GM23248 (cell line): ENCODE measurements at places on chromosomes 3 and 15.
A peak's percentile ranks its signal among the peaks of the same experiment; 100 is the strongest.

DNA sequence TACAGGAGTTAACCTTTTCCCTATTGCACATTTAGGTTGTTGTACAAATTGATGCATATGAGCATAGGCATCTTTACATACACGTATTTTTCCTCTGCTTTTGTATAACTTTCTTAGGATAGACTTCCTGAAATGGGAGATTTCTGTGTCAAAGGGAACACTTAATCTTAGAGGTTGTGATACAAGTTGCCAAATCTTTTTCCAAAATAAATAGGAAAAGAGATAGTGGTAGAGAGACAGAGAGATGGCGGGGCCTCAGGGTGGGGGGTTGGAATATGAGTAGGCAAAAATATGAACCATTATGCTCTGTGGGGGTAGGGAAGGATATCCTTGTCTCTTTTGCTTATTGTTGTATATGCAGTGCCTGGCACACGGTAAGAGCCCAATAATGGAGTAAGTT lies 70.7 kb upstream of the UBE2E1 start:
- DNase-seq, result no peak

- DNase-seq, result peak; percentile 40
Observed at GRCh38 chr15:74129586-74130154, 716 bp upstream of the ISLR2 start.

DNA sequence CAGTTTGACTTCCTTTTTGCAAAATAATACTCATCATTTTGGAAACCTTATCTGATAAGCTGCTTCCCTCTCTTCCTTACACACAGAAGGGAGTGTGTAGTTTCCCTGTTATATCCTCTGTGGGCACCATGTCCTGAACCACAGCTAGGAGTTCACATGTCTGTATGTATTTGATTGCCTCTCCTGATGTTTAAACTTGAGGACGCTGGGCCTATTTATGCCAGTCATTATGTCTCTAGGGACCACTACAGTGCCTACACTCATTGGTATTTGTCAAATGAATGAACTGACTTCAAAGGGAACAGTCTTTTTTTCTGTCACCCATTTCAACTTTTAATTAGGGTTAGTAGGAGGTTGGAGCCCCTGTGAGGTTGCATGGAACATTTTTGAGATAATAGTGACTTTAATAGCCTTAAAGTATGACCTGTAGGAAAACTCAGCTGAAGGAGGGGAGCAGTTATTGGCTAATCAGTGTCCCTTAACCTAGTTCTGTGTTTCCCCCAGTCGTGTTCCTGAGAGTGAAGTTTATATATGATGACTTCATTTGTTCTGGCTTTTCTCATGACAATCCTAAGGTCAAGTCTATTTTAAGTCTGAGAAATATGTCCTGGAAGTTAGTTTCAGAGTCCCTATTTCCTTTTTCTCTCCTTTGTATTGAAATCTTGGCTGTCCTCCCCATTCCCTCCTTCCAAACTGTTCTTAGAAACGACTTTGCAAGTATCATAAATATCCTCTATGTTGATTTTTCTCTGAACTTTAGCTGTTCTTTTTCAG lies 28.9 kb downstream of the PDE8A start:
- DNase-seq, result no peak

GRCh38 chr3:44301746-44302145 lies 36.8 kb upstream of the TCAIM start:
- DNase-seq, result peak; percentile 4

- DNase-seq, result no peak
Observed at GRCh38 chr3:94175677-94176076, 112.8 kb downstream of the NSUN3 start.

- DNase-seq, result peak; percentile 70
Observed at GRCh38 chr3:12796171-12797123, at the start of gene CAND2. CAND2 (plus strand) TSS chr3:12796680; CDS start chr3:12796721, 41 bp downstream.

- no peak for DNase-seq
Observed at GRCh38 chr15:91129436-91129835, 29.4 kb downstream of the SV2B start.

DNA sequence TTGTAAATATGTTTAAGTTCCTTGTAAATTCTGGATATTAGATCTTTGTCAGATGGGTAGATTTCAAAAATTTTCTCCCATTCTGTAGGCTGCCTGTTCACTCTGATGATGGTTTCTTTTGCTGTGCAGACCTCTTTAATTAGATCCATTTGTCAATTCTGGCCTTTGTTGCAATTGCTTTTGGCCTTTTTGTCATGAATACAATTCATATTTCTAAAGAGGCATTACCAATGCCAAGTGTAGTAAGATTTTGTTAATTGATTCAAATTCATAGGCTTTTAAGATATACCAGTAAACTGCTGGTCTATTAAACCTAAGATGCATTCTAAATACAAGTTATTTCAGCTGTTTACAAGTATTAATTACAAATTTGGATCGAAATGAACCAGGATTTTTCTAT lies 31.0 kb downstream of the PIK3R4 start:
- DNase-seq, result no peak

GRCh38 chr3:9408061-9408460 lies 10.6 kb downstream of the SETD5 start:
- no peak for DNase-seq
